Colonic mucosa (tissue), 4 donors: ENCODE measurements at places on chromosomes 3 and 15. TPM values are rescaled to one million over a fixed set of nuclear protein-coding genes. Genes with fewer than 3 reads are reported as not detected.

The CHDH gene
- total RNA-seq: 41.5 TPM

The OXSM gene
- 23.3 TPM for total RNA-seq

The NANOGP8 gene
- total RNA-seq: not detected

The C3orf80 gene
- total RNA-seq: 0.72 TPM

The CCR8 gene
- total RNA-seq: 0.47 TPM

The NR2F2 gene
- 25.7 TPM for total RNA-seq

The AP3B2 gene
- 0.82 TPM for total RNA-seq

The WDR72 gene
- total RNA-seq: 0.42 TPM

The KLHL40 gene
- total RNA-seq: not detected

- no peaks in the 10 kb centered on the region for H3K4me1 ChIP-seq
- H3K27ac ChIP-seq: no peak overlapping the region
- H3K4me3 ChIP-seq: no peak overlapping the region
- no peaks in the 10 kb centered on the region for H3K36me3 ChIP-seq
Observed at GRCh38 chr3:99794485-99794884, 23.2 kb upstream of the CMSS1 start.

DNA sequence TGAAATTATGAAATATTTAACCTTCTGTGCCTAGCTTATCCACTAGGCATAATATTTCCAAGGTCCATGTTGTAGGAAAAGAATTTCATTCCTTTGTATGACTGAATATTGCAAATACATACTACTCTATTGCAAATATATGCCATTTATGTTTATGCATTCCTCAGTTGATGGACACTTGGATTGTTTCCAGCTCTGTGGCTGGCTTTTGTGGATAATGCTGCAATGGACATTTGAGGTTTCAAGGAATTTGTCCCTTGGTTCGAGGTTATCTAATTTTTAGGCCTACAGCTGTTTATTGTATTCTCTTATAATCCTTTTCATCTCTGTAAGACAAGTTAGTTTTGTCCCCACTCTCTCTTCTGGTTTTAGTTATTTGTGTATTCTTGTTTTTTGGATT is 7.7 kb upstream of the AADACL2 start:
- no peaks in the 10 kb centered on the region for H3K4me1 ChIP-seq
- no peak for DNase-seq
- H3K4me3 ChIP-seq: no peak overlapping the region
- H3K27me3 ChIP-seq: no peaks in the 10 kb centered on the region

DNA sequence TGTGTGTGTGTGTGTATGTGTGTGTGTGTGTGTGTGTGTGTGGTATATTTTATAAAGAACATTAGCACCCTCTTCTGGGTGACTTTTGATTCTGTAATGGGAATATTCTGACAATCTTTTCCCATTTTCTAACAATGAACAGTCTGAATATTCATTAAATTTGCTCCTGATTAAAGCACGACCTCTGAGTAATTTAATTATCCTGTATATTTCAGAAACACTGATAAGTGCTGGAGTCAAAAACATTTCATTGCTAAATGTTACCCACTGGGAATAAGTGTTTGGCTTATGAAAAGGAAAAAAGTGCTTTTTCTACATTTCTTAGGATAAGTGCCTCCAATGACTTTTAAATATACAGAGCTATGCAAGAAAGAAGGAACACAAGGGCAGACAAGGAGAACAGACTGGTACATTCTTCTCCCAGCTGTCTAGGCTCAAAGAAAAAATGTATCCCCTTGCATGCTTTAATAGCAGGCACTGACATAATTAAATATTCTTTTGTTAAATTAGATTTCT is 32.3 kb upstream of the SYNPR start:
- DNase-seq: no peak
- no peaks in the 10 kb centered on the region for H3K27me3 ChIP-seq
- H3K4me1 ChIP-seq: no peaks in the 10 kb centered on the region
- H3K4me3 ChIP-seq: no peak overlapping the region

DNA sequence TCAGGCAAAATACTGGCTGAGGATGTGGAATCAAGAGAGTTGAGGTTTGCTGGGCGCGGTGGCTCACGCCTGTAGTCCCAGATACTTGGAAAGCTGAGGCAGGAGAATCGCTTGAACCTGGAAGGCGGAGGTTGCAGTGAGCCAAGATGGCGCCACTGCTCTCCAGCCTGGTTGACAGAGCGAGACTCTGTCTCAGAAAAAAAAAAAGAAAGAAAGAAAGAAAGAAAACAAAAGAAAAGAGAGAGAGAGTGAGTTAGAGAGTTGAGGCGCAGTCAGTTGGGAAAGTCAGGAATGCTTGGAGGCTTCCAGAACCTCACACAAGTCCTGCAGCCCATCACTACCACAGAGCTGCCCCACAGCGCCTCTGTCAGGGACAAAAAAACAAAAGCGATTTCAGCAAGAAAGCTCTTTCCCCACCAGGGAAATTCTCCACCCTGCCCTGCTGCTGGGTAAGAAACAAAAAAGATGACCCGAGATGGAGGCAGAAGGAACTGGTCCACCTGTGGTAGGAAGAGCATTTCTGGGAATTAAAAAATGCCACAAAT is 13.8 kb downstream of the HDC start:
- H3K4me3 ChIP-seq: no peak overlapping the region
- DNase-seq: no peak
- H3K36me3 ChIP-seq: no peaks in the 10 kb centered on the region

DNA sequence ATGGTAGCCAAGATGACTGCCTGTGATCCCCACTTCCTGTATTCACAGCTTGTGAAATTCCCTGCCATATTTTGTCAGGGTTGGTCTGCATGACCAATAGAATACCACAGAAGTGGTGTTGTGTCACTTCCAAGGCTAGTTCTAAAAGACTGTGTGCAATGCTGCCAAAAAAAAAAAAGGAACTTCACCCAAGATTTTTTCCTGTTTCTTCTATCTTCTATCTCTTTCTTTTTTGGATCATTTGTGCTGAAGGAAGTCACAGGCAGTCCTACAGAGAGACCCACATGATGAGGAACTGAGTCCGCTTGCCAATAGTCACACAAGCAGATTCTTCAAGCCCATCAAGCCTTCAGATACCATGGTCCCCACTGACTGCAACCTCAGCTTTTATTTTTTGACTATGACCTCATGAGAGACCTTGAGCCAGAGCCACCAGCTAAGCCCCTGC is 18.1 kb upstream of the RAF1 start:
- H3K4me1 ChIP-seq: no peaks in the 10 kb centered on the region
- peak overlapping the region; percentile 22 for H3K27ac ChIP-seq
- H3K27me3 ChIP-seq: no peaks in the 10 kb centered on the region
- no peak overlapping the region for H3K4me3 ChIP-seq
- DNase-seq: no peak

GRCh38 chr3:108222853-108223565 is 785 bp upstream of the IFT57 start:
- H3K36me3 ChIP-seq: no peaks in the 10 kb centered on the region
- peak overlapping the region; percentile 80 for H3K27ac ChIP-seq
- DNase-seq: no peak
- H3K4me3 ChIP-seq: peak overlapping the region; percentile 65

- no peaks in the 10 kb centered on the region for H3K36me3 ChIP-seq
- H3K4me1 ChIP-seq: no peaks in the 10 kb centered on the region
- H3K27ac ChIP-seq: no peak overlapping the region
- H3K27me3 ChIP-seq: no peaks in the 10 kb centered on the region
- H3K4me3 ChIP-seq: no peak overlapping the region
Observed at GRCh38 chr3:132642539-132642847, 17.1 kb downstream of the ACAD11 start.

DNA sequence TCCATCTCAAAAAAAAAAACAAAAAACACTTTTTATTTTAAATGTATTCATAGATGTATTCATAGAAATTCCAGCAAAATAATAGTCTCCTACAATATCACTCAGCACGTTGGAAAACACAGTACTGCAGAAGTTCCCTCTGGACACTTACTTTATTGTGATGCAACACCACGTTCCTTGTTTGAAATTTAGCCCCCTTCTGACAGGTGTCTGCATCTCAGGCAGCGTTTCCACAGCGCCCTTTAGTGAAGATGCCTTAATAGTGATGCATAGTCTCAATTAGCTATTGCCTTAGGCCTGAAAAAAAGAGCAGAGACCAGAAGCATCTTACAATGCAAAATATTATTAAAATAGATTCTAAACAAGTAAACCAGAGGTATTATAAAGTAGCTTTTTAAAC is 20.3 kb downstream of the IL12A start:
- H3K27me3 ChIP-seq: no peaks in the 10 kb centered on the region
- no peak for DNase-seq
- no peaks in the 10 kb centered on the region for H3K36me3 ChIP-seq
- no peak overlapping the region for H3K27ac ChIP-seq
- no peaks in the 10 kb centered on the region for H3K4me1 ChIP-seq

GRCh38 chr3:135851201-135852081 is 114.1 kb upstream of the PPP2R3A start:
- H3K36me3 ChIP-seq: no peaks in the 10 kb centered on the region
- no peak overlapping the region for H3K27ac ChIP-seq
- no peaks in the 10 kb centered on the region for H3K27me3 ChIP-seq
- no peaks in the 10 kb centered on the region for H3K4me1 ChIP-seq

- H3K27me3 ChIP-seq: no peaks in the 10 kb centered on the region
- no peaks in the 10 kb centered on the region for H3K36me3 ChIP-seq
- no peak for DNase-seq
- no peak overlapping the region for H3K27ac ChIP-seq
- H3K4me3 ChIP-seq: no peak overlapping the region
Observed at GRCh38 chr3:127365163-127365798, 77.4 kb upstream of the PRR20G start.

- no peak overlapping the region for H3K4me3 ChIP-seq
- DNase-seq: no peak
- H3K36me3 ChIP-seq: no peaks in the 10 kb centered on the region
- H3K27me3 ChIP-seq: no peaks in the 10 kb centered on the region
- no peaks in the 10 kb centered on the region for H3K4me1 ChIP-seq
- H3K27ac ChIP-seq: no peak overlapping the region
Observed at GRCh38 chr3:38379201-38379770, 32.7 kb downstream of the XYLB start.

- no peak for DNase-seq
- H3K27ac ChIP-seq: no peak overlapping the region
- H3K4me1 ChIP-seq: no peaks in the 10 kb centered on the region
- no peaks in the 10 kb centered on the region for H3K36me3 ChIP-seq
- H3K27me3 ChIP-seq: no peaks in the 10 kb centered on the region
- no peak overlapping the region for H3K4me3 ChIP-seq
Observed at GRCh38 chr15:49706805-49707204, 86.0 kb downstream of the DTWD1 start.

DNA sequence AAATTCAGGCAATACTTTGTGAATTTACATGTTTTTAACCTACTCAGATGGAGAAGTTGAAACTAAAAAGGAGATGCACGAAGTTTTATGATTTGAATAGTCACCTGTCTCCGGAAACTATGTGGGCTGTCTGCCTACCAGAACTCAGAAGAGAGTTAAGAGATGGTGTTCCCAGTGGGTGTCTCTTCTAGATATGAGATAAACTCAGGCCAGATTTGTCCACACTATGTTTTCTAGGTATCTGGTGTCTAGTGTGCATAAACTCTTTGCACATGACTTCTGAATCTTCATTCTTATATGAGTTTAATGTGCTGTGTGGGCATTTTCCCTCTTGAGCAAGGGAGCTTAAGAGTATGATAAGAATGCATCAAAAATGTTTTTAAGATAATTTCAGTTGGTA is 222.8 kb downstream of the FOXP1 start:
- H3K27ac ChIP-seq: no peak overlapping the region
- no peak overlapping the region for H3K4me3 ChIP-seq
- no peaks in the 10 kb centered on the region for H3K36me3 ChIP-seq
- DNase-seq: no peak

DNA sequence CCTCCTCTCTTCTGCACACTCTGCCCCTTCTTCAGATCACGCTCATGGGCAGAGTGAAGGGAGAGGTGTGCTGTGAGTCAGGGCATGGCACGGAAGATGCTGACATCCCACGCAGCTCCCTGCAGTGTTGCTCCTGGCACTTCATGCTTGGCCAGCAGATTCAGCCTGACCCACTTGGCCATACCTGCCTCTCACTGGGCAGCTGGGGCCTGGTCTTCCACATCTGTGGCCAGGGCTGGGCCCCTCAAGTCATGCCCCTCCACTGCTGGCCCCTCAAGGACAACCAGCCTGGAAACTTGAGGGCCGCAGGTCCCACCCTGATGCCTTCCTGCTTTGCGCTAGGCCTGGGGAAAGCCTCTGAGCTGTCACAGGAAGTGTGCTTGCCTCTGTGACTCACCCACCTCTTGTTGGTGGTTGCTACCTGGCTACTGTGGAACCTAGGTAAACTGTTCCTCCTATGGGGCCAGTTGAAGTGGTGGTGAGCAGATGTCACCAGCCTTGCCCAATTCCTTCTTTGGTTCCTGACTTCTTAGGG is 48.7 kb downstream of the BSN start:
- no peaks in the 10 kb centered on the region for H3K27me3 ChIP-seq
- no peaks in the 10 kb centered on the region for H3K36me3 ChIP-seq
- DNase-seq: no peak
- H3K4me3 ChIP-seq: no peak overlapping the region

DNA sequence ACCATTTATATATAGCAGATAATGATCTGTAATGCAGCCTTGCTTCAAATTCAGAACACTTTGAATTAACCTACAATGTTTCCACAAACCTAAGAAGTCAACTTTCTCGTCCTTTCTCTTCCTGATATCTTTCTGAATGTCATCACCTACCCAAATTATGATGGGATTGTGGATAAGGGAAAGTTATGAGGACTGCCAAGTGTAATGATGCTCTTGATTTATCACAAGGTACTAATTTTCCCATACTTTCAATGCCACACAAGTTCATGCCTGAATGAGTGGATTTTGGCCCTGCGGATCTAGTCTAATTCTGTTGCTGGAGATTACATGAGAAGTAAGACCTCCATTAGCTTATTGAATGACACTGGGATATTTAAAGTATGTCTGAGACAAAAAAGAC is 82.6 kb upstream of the NANOGP8 start:
- no peak overlapping the region for H3K4me3 ChIP-seq
- no peak for DNase-seq
- H3K4me1 ChIP-seq: no peaks in the 10 kb centered on the region
- no peaks in the 10 kb centered on the region for H3K36me3 ChIP-seq
- H3K27me3 ChIP-seq: no peaks in the 10 kb centered on the region

GRCh38 chr3:52779837-52780585 is 2.6 kb downstream of the ITIH1 start:
- H3K27ac ChIP-seq: no peak overlapping the region
- no peaks in the 10 kb centered on the region for H3K4me1 ChIP-seq
- H3K27me3 ChIP-seq: no peaks in the 10 kb centered on the region
- H3K4me3 ChIP-seq: no peak overlapping the region
- no peak for DNase-seq

DNA sequence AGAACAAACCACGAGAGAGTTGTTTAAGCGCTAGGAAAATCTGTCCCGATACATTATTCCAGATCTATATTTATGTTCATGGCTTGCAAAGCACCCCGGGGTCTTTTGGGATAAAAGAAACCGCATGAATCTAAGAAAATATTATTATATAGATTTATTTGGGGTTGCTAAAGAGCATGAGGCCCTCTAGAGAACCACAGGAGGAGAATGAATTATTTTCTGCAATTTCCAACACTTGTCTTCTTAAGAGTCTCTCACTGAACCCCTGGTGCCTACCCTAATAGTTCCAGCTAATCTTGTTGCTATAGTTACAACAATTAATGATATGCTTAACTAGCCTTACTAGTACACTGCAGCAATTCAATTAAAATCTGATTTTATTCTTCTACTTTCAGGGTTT is 79.6 kb downstream of the ARRDC4 start:
- H3K27ac ChIP-seq: no peak overlapping the region
- no peak for DNase-seq
- H3K4me1 ChIP-seq: no peaks in the 10 kb centered on the region

GRCh38 chr3:192054881-192055280 is 593.9 kb downstream of the PYDC2 start:
- H3K36me3 ChIP-seq: no peaks in the 10 kb centered on the region
- H3K4me1 ChIP-seq: no peaks in the 10 kb centered on the region
- H3K27me3 ChIP-seq: no peaks in the 10 kb centered on the region
- no peak for DNase-seq
